ENCODE measurements at places on chromosomes 6 and 20. TPM values are rescaled to one million over a fixed set of nuclear protein-coding genes. Genes with fewer than 3 reads are reported as not detected.
A peak's percentile ranks its signal among the peaks of the same experiment; 100 is the strongest.

DNA sequence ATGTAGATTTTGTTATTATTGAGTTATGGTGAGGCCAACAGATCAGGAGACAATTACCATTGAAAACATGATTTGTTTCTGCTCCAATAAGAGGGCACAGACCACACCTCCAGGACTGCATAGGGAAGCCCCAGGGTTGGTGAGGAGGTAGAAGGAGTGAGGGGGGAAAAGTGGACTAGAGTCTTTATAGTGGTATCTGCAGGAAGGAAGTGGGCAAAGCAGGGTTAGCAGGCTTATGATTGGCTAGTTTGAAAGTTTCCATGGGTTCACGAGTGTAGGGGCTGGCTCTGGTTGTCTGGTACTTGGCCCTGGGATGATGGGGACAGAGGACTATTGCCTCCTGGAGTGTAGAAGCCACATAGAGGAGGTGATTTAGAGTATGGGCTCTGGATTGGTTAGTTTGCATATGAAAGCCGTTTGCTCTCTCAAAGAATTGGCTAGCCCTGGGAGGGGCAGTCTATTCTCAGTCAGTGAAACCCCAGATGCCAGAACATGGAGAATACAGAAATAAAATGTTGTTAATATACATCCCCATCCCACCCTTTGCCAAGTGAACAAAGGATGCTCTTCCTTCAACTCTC is 156.6 kb downstream of the KLHL32 start:
- DNase-seq, result no peak

- DNase-seq, result no peak
Measured at GRCh38 chr20:35281506-35282101, 3.0 kb downstream of the EIF6 start.

GRCh38 chr6:76134651-76135050 is 62.2 kb upstream of the IMPG1 start:
- no peak for DNase-seq

- DNase-seq, result no peak
Measured at GRCh38 chr6:50962213-50962759, 143.6 kb downstream of the TFAP2B start.

DNA sequence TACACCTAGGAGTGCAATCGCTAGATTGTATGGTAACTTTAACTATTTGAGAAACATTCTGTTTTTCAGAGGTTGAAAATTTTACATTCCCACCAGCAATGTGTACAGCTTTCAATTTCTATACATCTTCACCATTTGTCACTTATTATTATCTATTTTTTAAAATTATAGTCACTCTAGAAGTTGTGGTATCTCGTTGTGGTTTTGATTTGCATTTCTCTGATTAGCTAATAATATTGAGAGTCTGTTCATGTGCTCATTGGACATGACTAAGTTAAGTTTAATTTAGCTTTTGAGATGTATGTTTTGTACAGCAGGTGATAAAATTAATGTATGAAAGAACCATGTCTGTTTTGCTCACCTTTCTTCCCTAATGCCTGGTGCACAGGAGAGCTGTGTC is 34.8 kb upstream of the PLCB1 start:
- no peak for DNase-seq

The SLC26A8 gene
- total RNA-seq, result not detected

The GABRR1 gene
- not detected for total RNA-seq

GRCh38 chr6:2363211-2363610 is 117.8 kb upstream of the GMDS start:
- no peak for DNase-seq

- no peak for DNase-seq
Measured at GRCh38 chr6:3293271-3294155, 34.8 kb downstream of the PSMG4 start.

- DNase-seq, result no peak
Measured at GRCh38 chr6:70080443-70081070, 214.2 kb downstream of the COL19A1 start.

DNA sequence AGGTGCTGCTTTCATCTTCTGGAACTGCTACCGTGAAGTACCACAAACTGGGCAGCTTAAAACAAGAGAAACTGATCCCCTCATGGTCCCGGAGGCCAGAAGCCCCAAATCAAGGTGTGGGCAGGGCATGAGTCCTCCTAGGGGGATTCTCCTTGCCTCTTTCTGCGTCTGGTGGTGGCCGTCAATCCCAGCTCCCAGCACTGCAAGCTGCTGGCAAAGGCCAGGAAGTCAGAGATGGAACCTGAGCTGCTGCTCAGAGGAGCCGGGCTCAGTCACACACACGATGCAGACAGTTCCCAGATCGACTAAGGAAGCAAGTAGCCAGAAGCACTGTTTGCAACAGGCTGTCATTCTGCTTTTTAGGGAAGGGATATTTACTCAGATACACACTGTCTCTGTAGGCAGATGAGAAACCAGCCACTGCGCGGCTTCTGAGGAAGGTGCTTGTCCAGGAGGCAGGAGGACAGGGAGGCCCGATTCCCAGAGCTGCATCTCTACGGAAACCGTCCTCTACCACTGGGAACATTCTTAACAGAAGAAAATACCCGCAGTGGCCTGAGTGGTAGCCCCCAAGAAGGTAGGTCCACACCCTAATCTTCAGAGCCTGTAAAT is 15.5 kb downstream of the BHLHE23 start:
- no peak for DNase-seq

The MCCD1 gene
- not detected for total RNA-seq

DNA sequence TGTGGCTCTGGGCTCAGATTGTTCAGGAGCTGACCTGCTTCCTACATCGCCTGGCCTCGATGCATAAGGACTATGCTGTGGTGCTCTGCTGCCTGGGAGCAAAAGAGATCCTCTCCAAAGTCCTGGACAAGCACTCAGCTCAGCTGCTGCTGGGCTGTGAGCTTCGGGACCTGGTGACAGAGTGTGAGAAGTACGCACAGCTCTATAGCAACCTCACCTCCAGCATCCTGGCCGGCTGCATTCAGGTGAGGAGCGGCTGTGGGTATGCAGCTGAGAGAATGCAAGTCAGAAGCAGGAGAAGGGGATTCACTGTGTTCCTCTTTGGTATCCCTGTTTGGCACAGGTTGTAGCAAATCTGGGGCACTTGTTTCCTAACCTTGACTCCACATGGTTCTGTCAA is 17.9 kb downstream of the CUL9 start:
- no peak for DNase-seq

- peak; percentile 45 for DNase-seq
Measured at GRCh38 chr6:157763129-157763903, 59.7 kb upstream of the SNX9 start.

- no peak for DNase-seq
Measured at GRCh38 chr6:14856177-14856576, 389.7 kb upstream of the JARID2 start.

DNA sequence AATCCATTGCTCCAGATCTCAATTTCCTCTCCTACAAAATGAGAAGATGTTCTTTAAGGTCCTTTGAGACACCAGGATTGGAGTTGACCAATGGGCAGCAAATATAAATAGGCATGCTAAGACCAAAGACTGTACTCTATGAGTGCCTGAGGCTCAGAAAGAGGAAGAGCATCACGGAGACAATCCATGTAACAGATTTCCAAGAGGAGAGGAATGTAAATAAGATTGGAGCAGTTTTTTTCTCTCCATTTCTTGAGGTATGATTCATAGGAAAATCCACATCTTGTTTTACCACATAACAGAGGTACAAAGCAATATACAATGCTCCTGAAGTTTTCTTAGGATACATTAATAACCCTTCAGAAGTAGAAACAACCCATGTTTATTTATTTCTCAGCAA is 109.8 kb downstream of the UBE3D start:
- no peak for DNase-seq

The SLC24A3 gene
- total RNA-seq, result 0.26 TPM

The RGS17 gene
- 0.04 TPM for total RNA-seq

- DNase-seq, result no peak
Measured at GRCh38 chr6:114556846-114557488, 214.1 kb upstream of the HS3ST5 start.

DNA sequence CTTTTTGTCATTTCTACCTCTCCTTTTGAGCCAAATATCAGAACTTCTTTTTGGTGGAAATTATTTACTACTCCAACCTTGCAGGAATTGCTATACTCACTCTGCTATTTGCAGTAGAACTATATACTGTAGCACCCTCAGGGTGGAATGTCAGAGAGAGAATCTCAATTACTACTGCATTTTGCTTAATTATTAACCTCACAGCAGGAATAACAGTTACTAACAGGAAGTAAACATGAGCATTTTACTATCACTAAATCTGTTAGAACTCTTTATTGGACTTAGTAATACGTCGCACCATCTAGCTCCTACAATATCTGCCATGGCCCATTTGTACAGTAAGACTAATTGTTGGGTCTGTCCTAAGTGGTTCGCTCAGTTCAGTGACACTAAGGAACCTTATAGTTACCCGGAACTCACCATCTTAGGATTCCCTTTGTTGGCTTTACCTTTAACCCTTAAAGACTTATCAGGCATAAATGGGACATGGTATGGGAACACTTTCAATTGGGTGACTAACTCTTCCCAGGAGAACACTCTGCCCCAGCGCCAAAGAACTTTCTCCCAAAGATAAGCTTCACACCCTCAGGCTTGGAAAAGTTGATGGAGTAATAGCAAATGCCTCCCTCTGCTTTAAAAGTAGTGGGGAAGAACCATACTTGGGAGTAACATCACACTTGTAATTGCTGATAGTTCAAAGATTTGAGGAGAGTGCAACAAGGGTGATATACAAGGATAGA is 38.8 kb downstream of the PLN start:
- no peak for DNase-seq

GRCh38 chr20:31713312-31714273 is 9.1 kb downstream of the BCL2L1 start:
- DNase-seq, result peak; percentile 81

DNA sequence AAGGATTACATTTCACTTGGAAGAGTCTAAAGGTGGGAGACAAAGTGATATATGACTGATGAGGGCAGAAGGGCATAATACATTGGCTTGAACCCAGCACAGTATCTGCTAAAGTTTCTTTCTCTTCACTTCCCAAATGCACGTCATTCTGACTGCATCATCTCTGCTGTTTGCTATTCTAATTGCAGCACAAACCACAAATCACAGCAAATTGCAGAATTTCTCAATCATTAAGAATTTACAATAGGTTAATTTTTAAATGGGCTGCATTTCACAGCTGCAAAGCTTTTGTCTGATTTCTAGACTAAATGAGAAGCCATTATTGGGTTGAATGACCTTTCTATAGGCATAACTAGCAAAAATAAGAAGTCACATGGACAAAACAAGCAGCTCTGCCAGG is 337.0 kb downstream of the RNGTT start:
- no peak for DNase-seq

The ADAM33 gene
- total RNA-seq, result 10.7 TPM
